Colonic mucosa (tissue), 4 donors: ENCODE measurements at places on chromosomes 2 and 18.
A peak's percentile ranks its signal among the peaks of the same experiment; 100 is the strongest.

GRCh38 chr2:241813644-241814392, 4.8 kb downstream of the NEU4 start:
- no peak for DNase-seq

GRCh38 chr2:85611705-85612587, at the start of gene C2orf68:
Gene C2orf68 (minus strand): TSS chr2:85612066. CDS start chr2:85611984, 82 bp downstream.
- peak; percentile 95 for DNase-seq

DNA sequence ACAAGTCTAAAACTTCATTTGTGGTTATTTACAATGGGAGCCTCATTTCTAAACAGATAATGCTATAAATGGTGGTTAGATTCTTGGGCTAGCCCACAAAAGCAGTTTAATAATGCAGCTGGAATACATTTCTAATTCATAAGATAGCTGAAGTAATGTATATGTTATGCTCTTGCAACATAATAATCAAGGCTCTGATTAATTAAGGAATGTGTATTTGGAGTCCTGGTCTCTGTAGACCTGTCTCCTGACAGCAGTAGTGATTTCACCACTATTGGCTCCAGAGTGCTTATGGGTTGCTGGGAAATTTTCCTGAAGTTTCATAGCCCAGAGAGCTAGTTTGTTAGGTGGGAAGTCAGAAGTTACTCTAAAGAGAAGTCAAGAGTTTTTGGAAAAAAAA, 21.3 kb upstream of the CDC42EP3 start:
- DNase-seq: no peak

- DNase-seq: no peak
These were observed 25.2 kb upstream of the STON1 start for GRCh38 chr2:48504647-48505327.

DNA sequence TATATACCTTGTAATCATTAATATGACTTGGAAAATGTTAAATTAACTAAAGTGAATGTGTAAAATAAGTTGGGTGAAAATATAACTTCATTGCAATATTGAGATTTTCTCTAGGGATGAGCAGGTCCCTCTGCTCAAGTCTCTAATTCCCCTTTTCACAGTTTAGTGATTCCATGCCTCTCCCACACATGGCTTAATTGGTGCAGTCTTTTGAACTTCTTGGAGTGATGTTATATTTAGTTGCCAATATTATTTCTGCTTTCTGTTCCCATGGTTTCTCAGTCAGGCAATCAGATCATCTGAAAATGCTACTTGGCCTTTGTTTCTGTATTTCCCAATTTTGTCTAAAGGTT, 233.7 kb upstream of the SPOPL start:
- no peak for DNase-seq

GRCh38 chr18:49874238-49874637, 60.9 kb upstream of the ACAA2 start:
- no peak for DNase-seq

GRCh38 chr18:23542461-23542860, 39.1 kb downstream of the RMC1 start:
- no peak for DNase-seq

DNA sequence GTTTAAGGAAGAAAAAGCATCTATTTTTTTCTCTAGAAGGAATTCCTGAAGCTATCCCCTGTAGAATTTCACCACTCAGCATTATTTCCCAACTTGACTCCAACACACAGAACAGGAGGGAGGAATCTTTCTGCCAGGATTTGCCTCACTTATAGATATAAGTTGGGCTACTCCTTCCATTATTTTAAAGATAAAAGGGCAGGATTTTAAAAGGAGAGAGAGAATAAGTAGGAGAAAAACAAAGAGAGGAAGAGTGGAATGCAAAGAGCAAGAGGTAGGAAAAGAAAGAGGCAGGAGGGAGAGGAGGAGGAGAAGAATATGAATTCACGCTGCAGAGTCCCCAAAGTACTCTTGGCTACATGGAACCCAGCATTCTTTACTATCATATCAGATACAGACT, 182.5 kb downstream of the TCF4 start:
- no peak for DNase-seq
